ENCODE measurements at places on chromosomes 4 and X.
A peak's percentile ranks its signal among the peaks of the same experiment; 100 is the strongest.

DNA sequence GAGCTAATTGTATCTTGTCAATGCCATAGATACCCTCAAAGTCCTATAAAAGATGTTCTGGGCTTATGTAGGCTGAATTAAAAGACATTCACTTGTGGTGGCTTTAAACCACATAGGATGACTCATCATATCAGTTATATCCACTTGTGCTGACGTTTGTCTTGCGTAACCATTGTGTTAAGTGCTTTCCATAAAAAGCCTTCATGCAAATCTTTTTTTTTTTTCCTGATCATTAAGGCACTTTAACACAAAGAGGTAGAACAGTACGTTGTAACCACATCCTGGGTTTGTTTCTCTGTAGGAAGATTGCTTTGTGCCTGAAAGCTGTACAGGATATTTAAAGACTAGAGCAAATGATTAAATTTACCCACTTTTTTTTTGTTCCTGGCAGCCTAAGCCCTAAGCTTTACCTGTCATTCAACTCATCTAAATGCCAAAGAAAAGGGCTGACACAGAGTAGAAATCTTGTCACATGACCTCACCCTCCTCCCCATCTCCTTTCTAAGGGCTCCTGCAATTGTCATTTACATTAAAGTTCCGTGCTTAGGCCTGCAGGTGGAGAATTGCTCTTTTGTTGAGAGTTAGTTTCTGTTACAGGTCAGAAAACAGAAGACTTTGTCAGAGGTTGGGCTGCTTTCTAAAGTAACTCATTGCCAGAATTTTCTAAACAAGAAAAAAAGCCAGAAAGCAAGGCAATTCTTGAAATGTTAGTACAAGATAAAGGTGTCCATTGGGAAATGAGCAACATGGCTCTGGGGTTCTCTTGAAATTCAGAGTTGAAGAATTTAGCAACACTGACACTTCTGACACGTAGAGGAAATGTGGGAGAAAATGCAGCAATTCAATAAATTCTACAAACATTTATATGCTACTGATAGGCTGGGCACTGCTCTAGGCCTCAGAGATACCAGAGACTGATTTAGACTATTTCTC is 555.6 kb downstream of the PPARGC1A start:
- DNase-seq, result no peak

DNA sequence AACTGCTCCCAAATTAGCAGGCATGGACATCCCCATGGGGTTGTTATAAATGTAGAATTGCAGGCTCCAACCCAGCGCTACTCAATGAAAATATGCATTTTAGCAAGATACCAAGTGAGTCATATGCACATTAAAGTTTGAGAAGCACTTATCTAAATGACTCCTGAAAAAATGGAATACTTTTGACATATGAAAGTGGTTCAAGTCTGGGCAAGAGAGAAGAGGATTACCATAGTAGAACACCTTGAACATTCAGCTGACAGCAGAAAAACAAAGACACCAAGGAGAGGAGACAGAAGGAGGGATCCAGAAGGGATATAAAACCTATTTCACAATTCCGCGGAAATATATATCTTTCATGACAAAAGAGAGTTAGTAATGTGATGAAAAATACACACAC is 63.2 kb upstream of the CT83 start:
- no peak for DNase-seq

DNA sequence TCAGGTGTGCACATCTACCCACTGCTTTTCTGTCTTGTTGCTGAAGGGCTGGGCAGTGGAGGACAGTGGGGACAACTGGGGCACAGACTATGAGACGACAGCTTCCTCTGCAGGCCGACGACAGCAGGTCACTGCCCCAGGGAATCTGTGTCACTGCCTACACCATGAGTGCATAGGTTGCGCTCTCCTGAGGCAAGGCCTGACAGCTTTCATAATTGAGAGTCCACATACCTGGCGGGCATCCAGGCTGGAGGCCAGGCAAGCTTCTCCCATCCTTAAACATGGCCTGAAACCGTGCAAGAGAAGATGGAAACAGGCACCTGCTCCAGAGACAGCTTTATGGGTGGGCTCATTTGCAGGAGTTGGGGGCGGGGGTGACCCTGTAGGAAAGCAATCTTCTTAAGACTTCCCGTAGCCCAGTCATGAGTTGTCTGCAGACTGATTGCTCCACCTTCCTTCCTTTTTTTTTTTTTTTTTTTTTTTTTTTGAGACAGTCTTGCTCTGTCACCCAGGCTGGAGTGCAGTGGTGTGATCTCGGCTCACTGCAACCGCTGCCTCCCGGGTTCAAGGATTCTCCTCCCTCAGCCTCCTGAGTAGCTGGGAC is 2.9 kb downstream of the ANOS1 start:
- DNase-seq, result peak; percentile 33

DNA sequence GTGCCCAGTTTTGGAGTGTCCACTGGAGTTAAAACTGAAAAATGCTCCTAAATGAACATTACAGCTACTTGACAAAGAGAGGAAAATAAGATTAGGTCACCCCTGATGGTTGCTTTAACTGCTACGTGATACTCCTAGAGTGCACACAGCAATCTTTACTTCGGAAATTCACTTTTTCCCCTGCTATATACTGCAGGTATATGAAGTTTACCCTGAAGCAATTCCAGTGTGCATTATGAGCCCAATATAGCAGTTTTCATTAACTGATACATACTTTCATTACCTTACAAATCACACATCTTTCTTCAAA is 773 bp upstream of the ZNF827 start:
- DNase-seq, result no peak

GRCh38 chr4:16820329-16820728 is 78.1 kb downstream of the LDB2 start:
- no peak for DNase-seq

GRCh38 chrX:15471028-15471427 is 22.1 kb downstream of the PIR start:
- DNase-seq, result peak; percentile 3

- no peak for DNase-seq
Measured at GRCh38 chr4:114386637-114387233, 211.9 kb upstream of the UGT8 start.

DNA sequence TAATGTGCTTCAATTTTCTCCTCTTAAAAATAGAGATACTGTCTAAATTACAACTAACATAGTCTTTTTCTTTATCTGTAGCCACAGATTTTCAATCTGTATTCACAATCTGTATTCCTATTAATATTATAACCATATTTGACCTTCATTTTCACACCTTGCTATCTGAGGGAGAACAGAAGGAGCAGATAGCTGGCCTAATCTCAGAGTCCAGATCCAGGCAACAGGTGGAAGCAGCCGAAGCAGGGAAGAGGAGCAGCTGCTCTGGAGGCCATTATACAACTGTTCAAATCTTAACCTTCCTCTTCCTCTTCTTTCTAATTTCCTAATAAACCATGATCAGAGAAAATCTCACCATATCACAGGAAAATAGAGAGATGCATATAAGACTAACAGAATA is 14.2 kb downstream of the SEPSECS start:
- DNase-seq, result no peak
